Posterior vena cava (tissue), 2 donors: ENCODE measurements at places on chromosomes 11 and 22. TPM values are rescaled to one million over a fixed set of nuclear protein-coding genes. Genes with fewer than 3 reads are reported as not detected.
A peak's percentile ranks its signal among the peaks of the same experiment; 100 is the strongest.

DNA sequence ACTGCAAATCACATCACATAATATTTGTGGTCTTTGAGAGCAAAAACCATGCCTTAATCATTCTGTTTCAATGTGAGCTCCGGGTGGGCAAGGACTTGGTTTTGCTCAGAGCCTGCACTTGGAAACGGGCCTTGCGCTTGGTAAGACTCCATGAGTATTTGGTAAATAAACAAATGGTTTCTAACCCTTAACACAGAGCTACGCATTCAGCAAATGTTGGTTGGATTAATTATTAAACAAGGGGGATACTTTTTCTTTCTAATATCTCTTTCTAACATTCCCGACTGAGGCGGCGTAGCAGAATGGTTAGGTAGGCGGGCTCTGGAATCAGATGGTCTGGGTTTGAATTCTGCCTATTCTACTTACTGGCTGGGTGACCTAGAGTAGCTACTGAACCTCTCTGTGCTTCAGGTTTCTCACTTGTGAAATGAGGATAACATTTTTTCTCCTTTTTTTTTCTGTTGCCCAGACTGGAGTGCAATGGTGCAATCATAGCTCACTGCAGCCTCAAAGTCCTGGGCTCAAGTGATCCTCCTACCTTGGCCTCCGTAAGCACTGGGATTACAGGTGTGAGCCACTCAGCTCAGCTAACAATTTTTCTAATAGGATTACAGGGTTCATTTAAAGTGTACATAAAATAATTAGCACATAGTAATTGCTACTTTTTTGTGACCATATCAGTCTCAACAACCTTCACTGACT is 3.4 kb upstream of the FAM83F start:
- peak; percentile 22 for DNase-seq

DNA sequence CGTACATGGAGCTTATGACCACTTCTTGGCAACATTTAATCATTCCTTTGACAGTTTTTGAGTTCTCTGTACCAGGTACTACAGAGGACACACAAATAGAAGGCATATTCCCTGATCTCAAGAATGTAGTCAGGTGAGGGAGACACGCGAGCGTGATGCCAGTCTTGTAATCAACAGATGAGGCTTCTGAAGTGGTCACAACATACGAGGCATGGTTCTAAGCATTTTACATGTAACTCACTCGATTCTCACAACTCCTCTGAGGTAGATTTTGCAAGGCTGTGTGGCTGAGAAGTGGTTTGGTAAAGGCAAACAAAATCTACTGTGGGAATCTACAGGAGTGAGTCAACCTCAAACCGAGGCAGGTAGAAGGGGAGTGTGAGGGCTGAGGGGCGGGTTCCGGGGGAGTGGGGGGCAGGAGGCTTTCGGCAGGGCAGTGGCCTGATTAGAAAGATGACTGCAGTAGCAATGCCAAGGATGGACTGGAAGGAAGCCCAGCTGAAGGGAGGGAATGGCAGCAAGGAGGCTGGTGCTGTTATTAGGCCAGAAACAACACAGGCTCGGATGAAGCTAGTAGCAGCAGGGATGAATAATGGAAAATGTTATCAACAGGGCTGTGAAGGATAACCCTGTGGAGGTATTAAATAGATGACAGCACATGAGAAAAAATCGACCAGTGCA is 63.8 kb downstream of the ST14 start:
- DNase-seq = peak; percentile 26

The OR52A1 gene
- total RNA-seq = not detected

GRCh38 chr22:42772647-42773046 is 52.0 kb upstream of the A4GALT start:
- DNase-seq = no peak

- DNase-seq = no peak
Observed at GRCh38 chr11:46330563-46331281, 16.5 kb upstream of the DGKZ start.

GRCh38 chr11:46242041-46242951 is 35.2 kb upstream of the CREB3L1 start:
- no peak for DNase-seq

DNA sequence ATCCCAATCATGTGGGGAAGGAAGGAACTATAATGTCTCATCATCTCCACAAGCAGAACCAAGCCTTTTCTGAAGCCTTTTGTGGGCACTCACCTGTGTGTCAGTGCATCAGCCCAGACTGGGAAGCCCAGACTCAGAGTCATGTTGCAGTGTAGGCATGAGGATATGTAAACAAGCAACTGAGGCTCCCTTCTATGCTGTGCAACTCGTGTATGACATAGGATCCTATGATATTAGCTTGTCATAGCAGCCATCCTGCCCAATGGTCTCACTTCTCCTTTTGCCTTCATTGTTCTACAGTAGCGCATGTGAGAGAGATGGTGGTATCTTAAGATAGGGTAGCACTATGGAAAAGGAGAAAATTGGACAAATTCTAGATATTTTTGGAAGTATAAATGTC is 103.4 kb upstream of the OLFML1 start:
- DNase-seq = no peak

DNA sequence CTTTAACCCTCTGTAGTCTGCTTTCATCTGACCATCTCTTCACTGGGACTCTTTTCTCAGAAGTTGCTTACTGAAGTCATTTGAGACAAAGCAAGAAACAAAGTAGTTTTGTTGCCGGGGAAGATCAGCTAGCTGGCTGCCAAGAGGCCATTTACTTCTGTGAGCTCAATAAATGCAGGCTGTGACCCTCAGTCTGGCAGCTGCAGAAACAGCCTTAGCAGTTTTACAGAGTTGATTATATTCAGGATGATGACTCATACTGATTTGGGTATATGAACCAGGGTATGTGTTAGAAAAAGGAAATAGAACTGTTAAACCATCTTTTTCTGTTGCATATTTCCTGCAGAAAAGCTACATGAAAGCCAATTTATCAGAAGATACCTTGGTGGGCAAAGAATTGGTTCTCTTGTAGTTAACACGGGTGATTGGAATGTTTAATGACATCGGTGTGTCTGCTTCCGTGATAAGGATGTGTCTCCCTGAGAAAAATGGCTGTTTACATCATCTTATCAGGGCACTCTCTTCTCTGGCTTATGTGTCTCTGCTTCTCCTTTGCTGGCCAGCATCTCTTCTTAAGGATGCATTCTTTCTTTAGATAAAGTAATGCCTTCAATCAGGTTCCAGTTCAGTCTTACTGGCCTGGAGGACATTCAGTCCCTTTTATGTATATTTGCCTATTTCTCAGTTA is 18.5 kb downstream of the FIBIN start:
- no peak for DNase-seq

- peak; percentile 64 for DNase-seq
Observed at GRCh38 chr11:44005956-44006355, 41.8 kb upstream of the ACCSL start.

GRCh38 chr11:27060816-27061460 is 20.3 kb downstream of the BBOX1 start:
- no peak for DNase-seq

DNA sequence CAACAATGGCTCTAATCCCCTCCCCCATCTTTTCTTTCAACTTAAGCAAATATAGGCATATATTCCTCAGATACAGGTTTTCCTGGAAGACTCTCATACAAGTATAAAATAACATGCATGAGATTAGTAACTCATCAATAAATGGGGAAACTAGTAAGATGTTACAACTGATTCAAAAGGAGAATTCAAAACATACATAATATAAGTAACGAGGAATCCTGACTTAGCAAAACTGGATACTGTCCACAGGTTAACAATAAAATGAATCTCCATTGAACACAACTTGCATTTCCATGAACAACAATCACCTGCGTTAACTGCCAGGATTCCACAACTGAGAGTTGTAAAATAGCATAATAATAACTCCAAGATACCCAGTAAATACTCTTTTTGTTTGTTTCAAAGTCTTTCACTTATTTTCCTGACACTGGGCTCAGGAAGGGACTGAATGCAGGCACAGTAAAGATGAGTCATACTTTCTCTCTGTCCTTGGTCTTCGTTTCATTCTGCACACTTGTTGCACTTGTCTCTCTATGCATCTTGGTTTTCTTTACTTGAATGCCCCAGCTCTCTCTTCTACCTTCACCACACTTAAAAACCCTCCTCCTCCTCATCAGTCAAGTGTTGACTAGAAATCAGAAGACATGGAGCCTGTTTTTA is 8.1 kb downstream of the APIP start:
- no peak for DNase-seq

The CREB3L1 gene
- total RNA-seq = 25.8 TPM

DNA sequence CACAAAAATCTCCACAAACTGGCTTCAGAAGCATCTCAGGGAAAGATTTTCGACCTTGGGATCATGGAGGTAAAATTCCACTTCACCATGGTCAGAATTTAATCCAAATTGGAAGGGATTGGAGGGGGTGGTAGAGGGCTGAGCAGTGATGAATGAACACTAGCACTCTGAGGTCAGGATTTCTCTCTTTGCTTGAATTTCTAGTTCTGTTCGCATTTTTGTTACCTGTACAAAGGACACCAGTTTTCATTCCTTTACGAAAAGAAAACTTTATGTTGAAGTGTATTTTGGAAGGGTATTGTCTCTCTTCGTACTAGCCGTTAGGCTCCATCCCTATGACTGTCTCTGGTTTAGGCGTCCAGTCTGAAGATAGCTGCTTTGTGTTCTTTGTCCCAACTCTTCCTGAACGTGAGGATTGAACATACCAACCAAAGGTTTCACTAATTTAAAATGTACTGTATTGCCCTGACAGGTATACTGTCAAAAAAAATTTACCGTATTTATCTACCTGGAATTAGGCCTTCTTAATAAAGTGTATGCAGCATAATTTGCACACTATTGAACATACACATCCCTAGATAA is 772 bp downstream of the GRAP2 start:
- no peak for DNase-seq

The CARD18 gene
- total RNA-seq = not detected

DNA sequence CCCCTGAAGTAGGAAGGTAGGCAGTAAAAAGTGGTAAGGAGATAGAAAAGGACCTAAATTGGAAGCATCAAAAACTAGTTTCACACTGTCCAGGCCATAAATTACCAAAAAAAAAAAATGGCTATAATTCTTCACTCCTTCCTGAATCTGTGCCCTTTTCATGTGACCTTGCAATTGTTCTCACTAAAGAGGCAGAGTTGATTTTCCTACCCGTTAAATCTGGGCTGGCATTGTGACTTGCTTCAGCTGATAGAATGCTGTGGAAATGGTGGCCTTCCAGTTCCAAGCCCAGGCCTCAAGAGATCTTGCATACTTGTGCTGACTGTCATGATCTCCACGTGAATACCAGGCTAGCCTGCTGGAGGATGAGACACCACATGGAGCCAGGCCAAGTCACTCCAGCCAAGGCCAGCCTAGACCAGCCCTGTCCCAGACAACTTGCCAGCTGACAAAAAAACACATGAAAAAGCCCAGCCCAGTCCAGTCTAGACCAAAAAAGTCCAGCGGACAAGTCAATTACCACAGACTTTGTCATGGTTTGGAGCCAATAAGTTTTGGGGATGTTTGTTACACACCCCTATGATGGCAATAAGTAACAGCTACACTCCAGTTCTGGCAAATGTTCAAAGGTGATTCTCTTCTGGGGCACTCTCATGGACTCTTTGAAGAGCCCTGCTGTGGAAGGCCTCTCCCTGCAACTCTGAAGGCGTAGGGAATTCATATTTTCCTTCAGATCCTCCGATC is 51.4 kb upstream of the NUP50 start:
- DNase-seq = no peak

The A4GALT gene
- total RNA-seq = 59.8 TPM

GRCh38 chr22:49955581-49956417 is 4.8 kb upstream of the PIM3 start:
- no peak for DNase-seq

The PPFIA1 gene
- total RNA-seq = 55.3 TPM

The C11orf42 gene
- not detected for total RNA-seq

DNA sequence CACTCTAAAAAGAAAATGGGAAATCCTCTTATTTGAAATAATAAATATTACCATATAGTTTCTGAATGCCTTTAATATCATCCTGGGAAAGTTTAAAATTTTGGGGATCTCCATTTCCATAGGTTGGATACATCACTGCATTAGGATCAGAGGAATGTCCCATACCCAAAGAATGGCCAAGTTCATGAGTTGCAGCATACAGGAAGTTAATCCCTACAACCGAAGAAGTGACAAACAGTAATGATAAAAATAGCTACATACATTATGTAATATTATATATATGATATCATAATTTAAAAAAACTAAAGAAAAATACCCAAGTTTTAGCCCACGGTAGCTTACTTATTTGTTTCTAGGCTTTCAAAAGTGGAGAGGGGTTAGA is 7.4 kb downstream of the MMP7 start:
- DNase-seq = no peak

The CCDC73 gene
- total RNA-seq = not detected

GRCh38 chr11:11356842-11357241 is 3.8 kb upstream of the CSNK2A3 start:
- DNase-seq = no peak

DNA sequence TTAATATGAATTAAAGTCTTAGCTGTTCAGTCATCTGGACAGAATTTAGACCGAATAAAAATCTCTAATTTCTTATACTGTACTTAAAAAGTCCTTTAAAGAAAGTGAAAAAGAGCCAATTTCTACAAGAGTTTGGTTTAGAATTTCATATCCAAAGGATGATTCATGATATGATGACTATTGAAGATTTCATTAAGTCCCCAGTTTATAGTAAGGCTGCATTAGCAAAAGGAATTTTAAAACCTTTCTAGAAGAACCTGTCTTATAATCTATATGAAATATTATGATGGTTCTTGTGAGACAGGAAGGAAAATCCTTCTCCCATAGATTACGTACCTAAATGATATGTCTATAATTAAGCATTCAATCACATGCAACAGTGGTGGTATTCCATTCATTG is 34.8 kb downstream of the TSG101 start:
- no peak for DNase-seq

DNA sequence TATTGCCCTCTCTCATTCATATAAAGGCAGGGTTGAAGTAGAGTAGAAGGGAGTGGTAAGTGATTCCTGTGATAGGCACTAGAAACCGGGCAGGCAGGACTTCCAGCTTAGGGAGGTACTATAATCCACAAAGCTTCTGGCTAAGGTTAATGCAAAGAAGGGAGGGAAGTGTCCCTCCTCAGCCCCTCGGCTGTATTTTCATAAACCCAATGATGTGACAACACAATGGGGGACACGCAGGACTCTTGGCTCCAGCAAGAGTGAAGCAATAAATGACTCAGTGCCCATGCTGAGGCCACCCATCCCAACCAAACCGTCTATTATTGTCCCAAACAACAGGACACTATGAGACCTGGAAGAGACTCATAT is 90.7 kb downstream of the ETS1 start:
- DNase-seq = peak; percentile 78

The DNAL4 gene
- 8.3 TPM for total RNA-seq

DNA sequence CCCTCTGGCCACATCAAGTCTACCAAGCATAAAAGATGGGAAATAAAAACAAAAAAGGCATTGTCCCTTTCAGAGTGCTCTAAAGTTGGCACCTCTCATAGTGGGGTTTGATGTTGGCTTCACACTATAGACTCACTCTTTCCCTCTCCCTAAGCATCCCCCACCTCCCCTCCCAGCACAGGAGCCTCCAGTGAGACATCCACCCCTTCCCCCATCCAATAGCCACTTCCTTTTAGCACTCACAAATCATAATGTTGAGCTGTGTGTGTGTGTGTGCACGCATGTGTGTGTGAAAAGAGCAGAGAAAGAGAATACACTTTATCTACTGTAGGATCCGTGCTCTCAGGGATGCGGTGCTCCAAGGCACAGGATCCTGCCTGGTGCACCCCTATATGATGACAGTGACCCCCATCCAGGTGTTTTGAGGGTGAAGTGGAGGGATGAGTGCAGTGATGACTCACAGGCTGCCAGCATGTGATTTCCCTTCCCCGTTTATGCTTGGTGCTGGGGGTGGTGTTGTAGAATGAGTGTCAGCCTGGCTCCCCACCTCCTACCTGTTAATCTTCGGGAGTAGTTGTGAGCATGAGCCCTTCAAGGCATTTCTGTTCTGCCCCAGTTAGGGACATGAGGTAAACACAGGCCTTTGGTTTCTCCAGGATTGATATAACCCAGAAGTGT is 235.2 kb upstream of the B3GAT1 start:
- DNase-seq = no peak
